Head of caudate nucleus (tissue), 42 donors: ENCODE measurements at places on chromosomes 6 and 20.

DNA sequence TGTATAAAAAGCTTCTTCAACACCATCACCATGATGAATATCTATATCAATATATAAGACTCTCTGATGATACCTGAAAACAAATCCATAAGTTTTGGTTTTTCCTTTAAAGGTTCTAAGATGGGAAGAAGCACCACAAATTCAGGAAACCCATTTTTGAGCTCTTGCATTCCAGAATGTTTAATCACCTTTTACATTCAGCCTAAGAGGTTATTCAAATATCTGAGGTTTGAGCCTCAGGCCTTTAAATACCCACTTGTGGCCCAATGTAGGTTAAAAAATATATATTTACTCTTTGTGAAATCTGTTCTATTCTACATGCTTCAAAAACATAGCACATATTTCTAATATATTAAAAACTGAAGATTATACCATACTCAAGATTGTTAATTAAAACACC, 17.6 kb downstream of the HDAC2 start:
- DNase-seq: no peak

DNA sequence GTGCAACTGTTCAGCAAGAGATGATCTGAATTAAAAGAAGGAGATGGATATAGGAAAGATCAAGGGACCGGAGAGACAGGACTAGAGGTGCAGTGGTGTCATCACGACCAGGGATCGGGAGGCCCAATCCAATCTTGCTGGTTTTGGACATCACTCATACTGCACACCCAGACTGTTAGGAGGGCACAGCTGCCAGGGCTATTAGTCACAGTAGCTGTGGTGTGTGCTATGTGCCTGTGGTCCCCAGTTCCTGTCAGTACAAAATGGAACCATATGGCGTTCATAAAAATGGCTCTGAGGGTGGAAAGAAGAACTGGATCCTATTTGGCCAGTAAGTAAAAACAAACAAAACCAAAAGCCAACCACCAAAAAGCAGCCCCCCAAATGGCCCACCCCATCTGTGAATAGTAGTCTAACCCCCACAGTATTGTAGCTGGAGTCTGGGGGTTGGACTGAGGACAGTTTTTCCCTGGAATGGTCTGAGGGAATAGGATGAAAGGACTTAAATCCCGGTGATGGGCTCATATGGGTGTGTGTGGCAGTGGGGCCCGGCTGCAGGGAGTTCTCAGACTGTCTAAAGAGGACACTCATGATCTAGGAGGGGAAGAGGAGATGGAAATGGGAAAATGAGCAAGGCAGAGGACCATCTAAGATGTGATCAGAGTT, 9.3 kb upstream of the NNAT start:
- no peak for DNase-seq

DNA sequence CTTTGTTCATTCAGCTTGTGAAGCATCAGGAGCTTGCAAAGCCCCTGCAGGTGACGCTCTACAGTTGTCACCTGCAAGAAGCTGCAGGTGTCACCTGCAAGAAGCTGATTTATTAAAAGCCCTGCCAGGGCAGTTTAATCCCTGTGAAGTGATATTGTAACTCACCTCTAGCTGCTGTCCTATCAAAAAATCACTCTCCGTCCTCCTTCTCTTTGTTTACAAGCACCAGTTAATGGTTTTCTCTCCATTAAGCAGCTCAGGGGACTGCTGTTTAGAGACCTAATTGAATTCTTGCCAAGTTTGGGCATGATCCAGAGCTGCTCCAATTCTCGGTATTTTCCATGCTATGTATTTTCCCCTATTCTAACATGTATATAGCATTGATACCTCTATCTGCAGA, 345.9 kb downstream of the ARHGAP18 start:
- DNase-seq: no peak

- no peak for DNase-seq
Observed at GRCh38 chr20:51799401-51799860, 2.9 kb downstream of the SALL4 start.

- no peak for DNase-seq
Observed at GRCh38 chr20:23225407-23226060, 125.1 kb upstream of the NXT1 start.

GRCh38 chr6:30491991-30492952, 3.0 kb downstream of the HLA-E start:
- no peak for DNase-seq
